GM12878 (cell line): ENCODE measurements at places on chromosomes 2 and 18.

DNA sequence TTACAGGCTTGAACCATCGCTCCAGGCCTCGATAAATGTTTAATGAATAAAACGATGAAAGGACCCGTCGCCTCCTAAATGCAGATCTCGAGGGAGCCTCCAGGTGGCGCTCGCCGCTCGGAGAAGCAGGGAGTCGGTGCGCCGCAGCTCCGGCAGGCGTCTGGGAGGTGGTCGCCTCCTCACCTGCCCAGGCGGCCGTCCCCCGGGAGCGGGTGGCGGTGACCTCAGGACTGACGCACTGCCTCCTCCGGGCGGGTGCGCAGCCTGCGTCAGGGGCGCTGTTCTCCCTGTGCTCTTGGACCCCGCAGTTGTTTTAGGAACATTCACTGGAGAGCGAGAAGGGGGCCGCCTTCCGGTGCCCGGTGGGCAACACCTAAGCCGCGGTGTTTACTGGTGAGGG lies 38.6 kb upstream of the POLE4 start:
- no peak for DNase-seq

DNA sequence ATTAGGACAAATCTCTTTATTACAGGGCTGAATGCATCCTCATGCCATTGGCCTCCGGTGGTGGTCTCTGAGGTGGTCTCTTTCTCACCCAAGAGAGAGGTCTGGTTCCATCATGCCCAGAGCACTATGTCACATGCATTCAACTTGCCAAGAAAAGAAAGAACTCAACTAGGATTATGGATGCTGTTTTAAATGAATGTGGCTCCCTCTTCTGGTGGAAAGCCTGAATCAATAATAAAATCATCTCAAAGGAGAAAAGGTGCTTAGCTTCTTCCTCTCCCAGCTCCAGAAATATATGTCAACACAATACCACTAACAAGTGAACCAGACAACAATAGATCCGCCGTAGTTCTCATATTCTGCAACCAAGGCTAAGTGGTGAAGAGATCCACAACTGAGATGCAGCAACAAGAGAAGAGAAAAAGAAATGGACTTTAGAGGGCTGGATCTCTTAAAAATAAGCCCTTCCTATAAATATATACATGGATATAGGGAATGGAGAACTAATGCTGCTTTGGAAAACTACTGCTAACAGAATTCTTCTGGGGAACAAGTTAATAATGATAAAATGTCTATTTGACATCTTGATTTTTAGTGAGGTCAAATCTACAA lies 396.8 kb downstream of the NCKAP5 start:
- peak; percentile 3 for DNase-seq

- DNase-seq: no peak
Measured at GRCh38 chr2:158914066-158914465, 54.4 kb upstream of the TANC1 start.

DNA sequence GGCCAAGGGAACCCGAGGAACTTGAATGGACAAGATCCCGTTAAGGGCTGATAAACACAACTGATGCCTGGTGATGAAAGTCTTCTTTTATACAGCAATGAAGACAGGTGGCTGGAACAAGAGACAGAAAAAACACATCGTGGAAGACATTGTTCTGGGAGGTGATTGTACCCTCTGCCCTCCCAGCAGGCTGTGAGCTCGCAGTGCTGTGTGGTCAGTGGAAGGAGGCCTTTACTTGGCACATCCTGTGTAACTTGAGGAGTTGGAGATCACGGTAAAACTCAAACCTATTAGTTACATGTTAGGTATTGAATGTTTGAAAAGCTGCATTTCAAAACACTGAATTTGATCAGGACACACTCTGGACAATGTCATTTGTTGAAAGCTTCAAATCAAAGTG lies 249.9 kb upstream of the EPAS1 start:
- DNase-seq: no peak

DNA sequence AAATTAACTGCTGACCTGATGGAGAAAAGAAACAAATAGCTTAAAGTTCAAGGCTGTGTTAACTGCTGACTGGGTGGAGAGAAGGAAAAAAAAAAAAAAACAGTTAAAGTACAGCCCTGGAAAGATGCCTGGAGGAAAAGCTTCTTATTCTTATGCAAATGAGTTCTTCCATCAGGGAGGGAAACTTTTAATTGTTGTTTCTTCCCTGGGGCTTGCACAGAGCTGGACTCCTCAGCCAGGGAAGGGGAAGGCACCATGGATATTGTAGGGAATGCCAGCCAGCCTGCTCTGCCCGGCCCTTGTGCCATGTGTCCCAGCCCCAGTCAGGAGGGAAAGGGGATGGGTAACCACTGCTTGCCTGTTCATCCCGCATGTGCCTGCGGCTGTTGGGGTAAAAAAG lies 833.1 kb upstream of the CRIM1 start:
- no peak for DNase-seq

DNA sequence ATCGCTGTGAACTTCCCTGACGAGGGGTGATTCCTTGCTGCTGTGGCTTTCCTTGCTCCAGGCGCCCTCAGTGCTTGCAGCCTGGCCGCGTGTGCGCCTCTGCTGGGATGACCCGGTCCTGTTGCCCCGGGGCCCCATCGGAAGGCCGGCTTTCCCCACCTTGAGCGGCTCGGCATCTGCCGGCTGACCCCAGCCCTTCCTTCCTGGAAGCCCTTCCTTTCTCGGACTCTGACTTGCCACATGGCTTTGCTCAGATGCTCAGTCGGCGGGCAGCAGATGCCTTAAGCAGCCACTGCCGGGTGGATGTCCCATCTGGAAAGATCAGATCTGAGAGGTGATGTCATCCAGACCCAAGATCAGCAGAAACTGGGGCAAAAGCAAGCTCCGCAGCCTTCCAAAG lies 100.5 kb upstream of the ODC1 start:
- DNase-seq: no peak

DNA sequence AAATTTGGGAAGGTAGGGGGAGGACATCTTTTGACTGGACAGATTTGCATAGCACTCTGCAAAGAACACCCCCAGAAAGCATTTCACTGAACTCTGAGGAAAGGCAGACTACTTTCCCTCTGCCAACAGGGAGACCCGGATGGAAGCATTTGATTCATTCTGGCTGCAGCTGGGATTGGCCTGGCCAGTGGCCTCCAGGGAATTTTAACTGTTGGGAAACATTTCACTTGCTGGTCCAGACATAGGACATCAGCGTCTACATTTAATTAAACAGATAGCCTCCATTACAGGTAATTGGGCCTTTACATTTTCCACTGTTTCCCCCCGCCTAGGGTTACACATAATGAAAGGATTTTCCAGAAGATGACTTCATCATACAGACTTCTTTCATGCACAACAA lies 92.8 kb downstream of the MARCHF4 start:
- no peak for DNase-seq

DNA sequence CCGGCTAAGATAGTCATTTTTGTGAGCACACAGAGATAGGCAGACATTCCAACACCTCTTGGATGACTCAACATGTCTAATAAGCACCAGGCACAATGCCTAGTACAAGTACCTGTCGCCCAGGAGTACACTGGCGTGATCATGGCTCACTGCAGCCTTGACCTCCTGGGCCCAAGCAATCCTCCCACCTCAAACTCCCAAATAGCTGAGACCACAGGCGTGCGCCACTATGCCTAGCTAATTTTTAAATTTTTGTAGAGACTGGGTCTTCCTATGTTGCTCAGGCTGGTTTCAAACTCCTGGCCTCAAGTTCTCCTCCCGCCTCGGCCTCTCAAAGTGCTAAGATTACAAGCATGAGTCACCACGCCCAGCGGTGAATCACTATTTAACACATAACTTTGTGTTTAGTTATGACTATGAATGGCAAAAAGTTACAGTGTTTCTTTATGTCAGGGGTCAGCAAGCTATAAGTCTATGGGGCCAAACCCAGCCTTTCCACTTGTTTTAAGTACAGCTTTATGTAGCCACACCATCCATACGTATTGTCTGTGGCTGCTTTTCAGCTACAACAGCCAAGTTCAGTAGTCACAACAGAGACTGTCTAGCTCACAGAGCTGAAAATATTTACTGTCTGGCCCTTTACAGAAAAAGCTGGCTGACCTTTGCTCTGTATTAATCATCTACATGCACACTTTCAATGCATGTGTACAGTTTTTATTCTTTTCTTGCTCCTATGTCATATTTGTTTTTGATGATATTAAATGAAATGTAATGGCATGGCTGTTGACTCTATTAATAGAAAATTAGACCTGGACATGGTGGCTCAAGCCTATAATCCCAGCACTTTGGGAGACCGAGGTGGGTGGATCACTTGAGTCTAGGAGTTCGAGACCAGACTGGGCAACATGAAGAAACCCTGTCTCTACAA lies 18.7 kb downstream of the ORC2 start:
- DNase-seq: no peak

DNA sequence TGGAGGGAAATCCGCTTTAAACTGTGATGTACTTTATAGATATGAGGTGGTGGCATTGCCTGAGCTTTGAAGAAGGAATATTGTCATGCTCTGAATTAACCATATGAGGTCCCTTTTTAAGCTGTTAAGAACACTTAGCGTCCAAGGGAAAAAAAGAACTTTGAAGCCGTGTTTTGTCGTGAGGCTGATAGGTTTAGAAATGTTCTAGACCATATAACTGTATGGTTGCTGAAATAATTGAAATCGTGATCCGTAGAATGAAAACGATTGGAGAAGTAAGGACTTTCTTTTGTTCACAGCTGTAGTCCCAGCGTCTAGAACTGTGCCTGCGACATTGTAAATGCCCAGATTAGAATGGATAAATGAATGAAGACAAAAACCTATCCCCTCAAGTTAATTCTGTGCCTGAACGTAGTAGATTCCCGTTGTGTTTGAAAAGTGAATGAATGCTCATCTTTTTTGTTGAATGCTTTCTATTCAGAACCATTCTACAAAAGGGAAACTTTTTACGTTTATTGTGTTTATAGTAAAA lies 1.5 kb downstream of the SMCHD1 start:
- DNase-seq: no peak

- DNase-seq: no peak
Measured at GRCh38 chr2:229715895-229716507, 1.6 kb upstream of the DNER start.

GRCh38 chr2:129877795-129878775 lies 101.4 kb upstream of the RAB6C start:
- no peak for DNase-seq

- DNase-seq: no peak
Measured at GRCh38 chr2:105294844-105295481, 34.6 kb downstream of the TGFBRAP1 start.

DNA sequence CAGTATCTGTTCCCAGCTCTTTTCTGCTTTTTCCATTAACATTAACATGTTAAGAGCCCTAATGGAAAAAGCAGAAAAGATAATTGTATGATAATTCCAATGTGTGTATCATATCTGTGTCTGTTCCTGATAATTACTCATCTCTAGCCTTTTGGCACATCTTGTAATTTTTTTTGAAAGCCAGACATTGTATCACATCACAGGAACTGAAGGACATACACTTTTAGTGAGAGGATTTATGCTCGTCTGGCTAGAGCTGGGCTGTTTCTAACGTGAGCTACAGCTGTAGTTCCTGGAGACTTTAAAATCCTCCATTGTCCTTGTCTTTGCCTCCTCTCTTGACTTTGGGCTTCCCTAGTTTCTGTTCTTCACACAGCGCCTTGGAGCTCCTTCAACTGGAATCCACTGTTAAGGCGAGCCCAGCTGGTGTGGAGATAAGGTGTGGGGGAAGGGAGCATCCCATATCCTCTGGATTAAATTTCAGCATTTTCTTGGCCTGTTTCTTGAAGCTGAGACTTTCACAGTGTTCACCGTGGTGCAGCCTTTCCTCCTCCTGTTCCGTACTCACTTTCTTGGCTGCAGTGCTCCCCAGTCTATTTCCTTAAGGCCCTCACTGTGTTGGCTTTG lies 211.5 kb downstream of the GALR1 start:
- DNase-seq: no peak

DNA sequence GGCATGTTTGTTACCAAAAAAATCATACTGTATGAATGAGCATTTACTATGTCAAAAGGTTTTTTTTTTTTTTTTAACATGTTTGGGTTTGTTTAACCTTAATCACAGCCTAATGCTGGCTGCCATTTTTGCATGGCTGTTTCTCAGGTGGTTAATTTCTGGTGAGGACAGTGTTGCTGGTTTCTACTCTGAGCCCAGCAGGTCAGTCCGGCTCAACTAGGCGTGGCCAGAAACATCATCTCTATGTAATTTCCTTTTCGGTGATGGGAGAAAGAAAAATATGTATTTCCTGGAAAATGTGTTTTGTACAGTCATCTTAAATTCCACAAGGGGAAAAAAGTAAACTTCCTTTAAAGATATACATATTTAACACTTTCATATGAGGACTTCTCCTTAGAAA lies 24.9 kb upstream of the BZW1 start:
- no peak for DNase-seq

DNA sequence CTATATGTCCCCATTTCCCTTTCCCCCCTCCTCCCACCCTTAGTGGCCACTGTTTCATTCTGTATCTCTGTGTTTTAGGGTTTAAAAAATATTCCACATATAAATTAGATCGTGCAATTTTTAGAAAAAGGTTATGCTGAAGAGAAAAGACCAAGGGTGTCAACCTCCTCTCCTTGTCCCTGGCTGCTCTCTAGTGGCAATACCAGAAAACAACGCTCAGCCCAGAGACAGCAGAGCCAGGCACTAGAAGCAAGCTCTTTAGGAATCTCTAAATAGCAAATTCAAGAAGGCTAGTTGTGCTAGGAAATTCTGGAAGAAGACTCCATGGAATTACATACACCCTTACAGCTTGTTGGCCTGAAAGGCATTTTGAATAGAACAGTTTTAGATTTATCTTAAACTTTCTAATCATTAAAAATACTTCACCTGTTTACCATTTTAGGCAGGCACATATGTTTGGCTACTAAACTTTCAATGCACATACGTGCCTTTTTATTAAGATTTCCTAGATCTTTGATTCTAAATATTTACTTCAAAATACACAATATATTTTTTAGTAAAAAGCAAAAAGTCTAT lies 35.1 kb upstream of the RASGRP3 start:
- no peak for DNase-seq

DNA sequence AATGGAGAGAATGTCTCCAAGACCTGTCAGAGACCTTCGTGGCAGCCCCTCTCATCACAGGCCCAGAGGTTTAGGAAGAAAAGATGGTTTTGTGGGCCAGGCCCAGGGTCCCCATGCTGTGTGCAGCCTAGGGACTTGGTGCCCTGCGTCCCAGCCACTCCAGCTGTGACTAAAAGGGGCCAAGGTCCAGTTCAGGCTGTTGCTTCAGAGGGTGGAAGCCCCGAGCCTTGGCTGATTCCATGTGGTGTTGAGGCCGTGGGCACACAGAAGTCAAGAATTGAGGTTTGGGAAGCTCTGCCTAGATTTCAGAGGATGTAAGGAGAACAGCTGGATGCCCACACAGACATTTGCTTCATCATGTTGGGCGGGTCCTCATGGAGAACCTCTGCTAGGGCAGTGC lies 45.1 kb upstream of the ACTR2 start:
- DNase-seq: no peak

- DNase-seq: no peak
Measured at GRCh38 chr2:119246884-119247843, 23.5 kb downstream of the STEAP3 start.
